Sciatic nerve (tissue), 2 donors: ENCODE measurements at places on chromosomes 1 and 21. TPM values are rescaled to one million over a fixed set of nuclear protein-coding genes. Genes with fewer than 3 reads are reported as not detected.

Gene GMEB1
- total RNA-seq, result 12.4 TPM

Gene ADCY10
- total RNA-seq, result 0.67 TPM

Gene RSPH1
- total RNA-seq, result 0.58 TPM

Gene IFFO2
- total RNA-seq, result 5.4 TPM

Gene CLDN14
- total RNA-seq, result 1.2 TPM

Gene NUDT4B
- not detected for total RNA-seq

Gene SHCBP1L
- total RNA-seq, result not detected

GRCh38 chr1:245197911-245198379 is 43.2 kb downstream of the KIF26B start:
- DNase-seq, result no peak

- no peak for DNase-seq
These were observed 836.1 kb upstream of the ADAMTS5 start for GRCh38 chr21:27802816-27803475.

GRCh38 chr1:9770298-9770697 is 53.5 kb downstream of the CLSTN1 start:
- DNase-seq, result no peak

DNA sequence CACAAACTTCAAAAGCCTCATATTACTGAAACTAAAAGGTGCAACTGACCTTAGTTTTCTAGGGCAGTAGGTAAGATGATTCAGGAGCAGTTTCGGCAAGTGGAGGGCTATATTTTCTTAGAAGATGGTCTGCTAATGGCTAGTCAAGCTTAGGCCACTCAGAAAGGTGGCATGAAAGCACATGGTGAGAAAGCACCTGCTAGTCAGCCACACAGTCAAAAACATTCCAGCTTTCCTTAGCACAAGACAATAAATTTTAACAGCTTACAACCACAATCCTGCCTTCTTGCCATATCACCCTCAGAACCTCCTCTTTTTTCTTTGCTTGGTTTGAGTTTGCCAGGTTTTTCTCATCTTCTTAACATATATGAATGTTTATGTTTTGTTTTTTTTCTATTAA is 81.1 kb upstream of the SLFNL1 start:
- no peak for DNase-seq

GRCh38 chr1:44740179-44740617 is 561 bp downstream of the KIF2C start:
- no peak for DNase-seq

GRCh38 chr21:21530680-21531079 is 532.5 kb downstream of the NCAM2 start:
- DNase-seq, result no peak

DNA sequence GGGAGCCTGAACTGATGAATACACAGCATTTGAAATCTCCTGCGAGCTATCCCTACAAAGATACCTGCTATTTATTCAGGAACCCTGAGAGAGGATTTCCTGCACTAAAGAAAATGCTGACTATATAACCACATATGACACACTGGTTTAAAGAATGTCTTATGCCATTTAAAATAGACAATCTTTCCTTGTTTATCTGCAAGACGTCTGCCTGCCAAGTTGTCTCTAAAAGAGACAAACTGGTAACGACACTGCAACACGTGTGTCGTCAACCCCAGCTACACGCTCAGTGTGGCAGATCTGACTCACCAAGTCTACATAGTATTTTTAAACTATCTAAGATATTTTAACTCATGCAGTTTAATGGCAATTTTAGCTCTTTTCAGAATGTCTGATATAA is 42.7 kb downstream of the APP start:
- no peak for DNase-seq

DNA sequence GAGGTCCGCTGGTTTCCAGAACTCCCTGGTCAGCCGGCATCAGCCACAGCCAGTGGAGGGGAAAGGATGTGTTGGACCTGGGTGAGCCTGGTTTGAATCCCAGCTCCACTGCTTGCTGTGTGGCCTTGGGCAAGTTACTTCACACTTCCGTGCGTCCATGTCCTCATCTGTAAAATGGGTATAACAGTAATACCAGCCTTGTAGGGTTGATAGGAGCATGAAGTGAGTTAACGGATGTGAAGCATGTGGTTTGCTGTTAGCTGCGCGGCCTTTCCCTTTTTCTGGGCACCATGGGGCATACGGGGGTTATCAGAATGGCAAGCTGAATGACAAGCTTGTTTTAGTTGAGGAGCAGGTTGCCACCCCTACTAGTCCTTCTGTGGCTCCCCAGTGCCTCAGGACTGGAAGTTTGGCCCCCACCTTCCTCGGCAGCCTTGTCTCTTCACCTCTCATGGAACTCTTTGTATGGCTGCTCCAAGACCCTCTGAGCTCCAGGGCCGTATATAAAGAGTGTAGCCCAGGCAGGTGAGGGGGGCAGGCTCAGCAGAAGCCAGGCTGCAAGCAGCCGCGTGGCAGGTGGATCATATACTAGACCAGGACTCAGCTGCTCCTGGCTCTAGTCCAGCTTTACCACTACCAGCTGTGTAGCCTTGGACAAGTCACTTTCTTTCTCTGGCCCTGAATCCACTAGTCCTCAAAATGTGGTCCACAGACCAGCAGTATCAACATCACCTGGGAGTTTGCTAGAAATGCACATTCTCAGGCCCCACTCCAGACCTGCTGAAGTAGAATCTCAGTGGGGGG is 95.4 kb downstream of the LACTBL1 start:
- no peak for DNase-seq

DNA sequence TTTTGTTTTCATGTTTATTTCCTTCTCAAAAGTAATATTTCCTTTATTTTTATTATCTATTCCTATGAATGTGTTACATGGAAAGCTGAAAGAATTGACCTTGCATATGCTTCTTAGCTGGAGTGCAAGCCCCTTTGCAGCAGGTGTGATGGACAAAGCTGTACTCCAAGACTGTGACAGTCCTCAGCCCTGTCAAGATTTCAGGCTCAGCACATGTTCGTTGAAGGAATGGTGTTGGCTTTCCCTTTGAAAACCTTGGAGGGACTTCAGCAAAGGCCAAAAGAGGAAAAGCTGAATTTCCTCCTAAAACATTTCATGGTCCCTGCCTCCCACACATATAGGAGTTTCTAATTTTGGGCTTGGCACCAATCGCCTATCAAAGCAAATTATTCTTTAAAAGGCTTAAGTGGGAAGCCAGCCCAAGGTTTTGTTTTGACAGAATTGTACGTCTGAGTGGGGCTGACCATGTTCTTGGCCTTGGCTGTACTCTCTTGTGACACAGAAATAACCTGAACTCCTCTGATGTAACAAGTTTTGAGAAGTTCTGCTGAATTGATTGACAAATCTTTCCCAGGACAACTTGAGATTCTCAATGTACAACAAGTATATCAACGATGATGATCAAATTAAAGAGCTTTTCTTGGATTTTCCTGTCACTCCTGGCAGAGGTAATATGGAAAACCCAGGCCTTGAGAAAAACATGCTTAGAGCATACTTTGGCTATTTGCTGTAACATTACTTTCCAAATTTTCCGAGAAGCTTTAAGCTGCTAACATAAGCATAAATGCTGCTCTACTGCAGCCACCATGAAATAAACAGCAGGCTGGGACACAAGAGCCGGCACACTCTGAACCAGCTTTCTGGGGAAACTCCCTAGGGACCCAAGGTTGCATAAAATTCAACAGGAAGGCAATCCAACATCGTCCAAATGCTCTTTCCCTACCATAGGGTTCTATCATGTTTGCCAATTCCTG is 135.7 kb upstream of the ZNF648 start:
- DNase-seq, result no peak

DNA sequence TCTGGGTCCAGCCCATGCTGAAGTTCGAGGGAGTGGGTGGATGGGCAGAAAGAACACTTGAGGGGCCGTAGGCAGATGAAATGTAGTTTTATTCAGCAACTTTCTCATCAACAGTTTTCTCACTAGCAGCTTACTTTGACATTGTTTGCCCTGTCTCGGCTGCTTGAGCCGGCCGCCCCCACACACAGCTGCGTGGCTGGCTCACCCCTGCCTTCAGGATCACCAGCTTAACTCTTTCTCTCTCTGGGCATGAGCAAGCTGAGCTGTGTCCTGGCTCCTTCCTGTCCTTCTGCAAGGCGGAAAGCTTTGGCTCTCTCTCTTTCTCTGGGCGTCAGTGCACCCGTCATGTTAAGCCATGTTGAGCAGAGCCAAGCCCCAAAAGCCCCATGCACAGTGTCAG is 104.4 kb upstream of the GNG12 start:
- no peak for DNase-seq

GRCh38 chr1:203702130-203702577 is 62.8 kb upstream of the LAX1 start:
- DNase-seq, result peak; percentile 72

GRCh38 chr1:178484698-178485225 is 12.0 kb downstream of the CLEC20A start:
- no peak for DNase-seq

GRCh38 chr1:30447701-30448100 is 275.7 kb downstream of the MATN1 start:
- DNase-seq, result no peak

DNA sequence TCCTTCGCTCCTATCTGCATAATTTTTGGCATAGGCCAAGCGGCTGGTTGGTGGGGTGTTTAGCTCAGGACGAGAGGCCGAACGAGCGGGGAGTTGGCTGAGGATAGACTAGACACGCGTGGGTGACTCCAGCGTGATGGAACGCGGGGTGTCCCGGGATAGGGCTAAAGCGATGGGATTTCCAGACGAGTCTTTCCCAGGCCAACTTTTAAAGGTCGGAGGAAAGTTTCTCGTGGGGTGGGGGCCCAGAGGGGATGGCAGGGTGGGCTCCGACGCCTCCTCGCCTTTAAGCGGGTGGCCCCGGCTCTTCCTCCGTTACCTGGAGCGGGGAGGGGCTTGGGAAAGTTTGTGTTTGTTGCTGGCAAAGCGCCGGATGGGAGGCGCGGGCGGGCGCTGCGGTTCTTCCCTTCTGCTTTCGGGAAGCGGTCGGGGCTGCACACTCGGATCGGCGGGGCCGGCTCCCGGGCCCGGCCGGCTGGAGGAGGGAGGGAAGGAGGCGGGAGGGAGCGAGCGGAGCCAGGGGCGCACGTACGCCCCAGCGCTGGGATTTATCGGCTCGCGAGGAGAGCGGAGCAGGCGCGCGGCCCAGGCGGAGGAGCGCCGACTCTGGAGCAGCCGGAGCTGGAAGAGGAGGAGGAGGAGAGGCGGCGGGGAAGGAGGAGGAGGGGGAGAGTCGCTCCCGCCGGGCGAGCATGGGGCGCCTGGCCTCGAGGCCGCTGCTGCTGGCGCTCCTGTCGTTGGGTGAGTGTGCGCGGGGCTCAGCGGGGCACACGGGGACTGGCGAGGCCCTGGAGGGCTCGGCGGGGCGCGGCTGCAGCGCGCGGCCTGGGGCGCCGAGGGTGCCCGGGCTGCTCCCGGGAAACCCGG is at the start of gene PTGFRN:
PTGFRN (plus strand) TSS at position 405 of the 867 bp plus-strand sequence; CDS start at position 693, 288 bp downstream.
- DNase-seq, result peak; percentile 76

DNA sequence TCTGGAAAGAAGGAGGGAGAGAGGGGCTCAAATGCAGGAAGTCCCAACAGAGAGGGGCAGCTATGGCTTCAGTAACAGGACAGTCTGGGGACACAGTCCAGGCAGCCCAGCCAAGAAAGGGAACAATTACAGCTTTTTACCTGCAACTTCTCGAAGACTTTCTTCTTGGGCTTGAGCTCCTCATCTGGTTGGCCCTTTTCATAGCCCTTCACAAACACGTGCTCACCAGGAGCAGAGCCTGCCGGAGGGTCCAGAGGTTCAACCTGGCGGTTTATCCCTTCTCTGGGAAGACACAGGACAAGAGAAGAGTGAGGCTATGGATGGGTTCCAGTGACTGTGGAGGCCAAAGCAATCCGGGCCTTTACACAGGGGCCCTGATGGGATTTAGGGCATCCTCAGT is 37.9 kb downstream of the YARS1 start:
- DNase-seq, result no peak

DNA sequence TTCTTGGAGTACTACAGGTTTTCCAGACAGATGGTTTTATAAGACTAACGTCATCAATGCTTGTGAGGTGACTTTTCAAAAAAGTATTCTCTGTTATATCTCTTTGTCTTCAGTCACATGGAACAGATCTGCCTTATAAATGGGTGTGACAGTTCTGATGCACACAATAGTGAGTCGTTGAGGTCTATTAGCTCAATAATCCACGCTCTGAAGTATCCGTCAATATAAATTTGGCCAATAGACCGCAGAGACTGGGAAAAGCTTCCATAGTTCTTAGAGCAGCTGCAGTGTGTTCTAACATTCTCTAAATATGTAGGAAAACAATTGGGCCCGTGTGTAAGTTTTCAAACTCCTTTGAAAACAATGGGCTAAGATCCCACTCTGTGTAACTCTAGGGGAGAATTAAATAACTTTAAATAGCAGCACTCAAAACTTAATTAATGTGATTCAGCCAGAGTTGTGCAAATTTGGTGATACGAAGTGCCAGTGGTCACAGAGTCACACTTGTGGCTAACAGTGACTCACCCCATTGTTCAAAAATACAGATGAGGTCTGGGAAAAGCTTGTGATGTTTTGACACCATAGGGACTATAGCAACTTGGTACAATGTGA is 316.0 kb downstream of the LMO4 start:
- DNase-seq, result no peak

- no peak for DNase-seq
These were observed 37.8 kb downstream of the SGIP1 start for GRCh38 chr1:66571789-66572188.

GRCh38 chr1:203506858-203507626 is 13.1 kb downstream of the OPTC start:
- no peak for DNase-seq

DNA sequence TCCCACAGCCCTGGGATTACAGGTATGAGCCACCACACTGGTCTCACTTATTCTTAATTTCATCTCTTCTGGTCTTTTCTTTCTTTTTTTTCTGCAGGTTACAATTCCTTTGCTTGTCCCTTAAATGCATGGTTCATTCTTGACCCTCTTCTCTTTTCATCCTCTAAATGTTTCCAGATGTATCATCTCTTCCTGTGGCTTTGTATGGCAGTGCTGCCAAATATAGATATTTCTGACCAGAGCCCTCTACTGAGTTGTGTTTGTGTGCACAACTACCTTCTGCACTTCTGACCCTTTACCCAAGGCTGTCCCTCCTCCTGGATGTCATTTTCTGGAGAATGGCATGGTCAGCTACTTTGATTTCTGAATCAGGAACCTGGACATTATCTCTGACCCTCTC is 32.5 kb downstream of the OLFML3 start:
- no peak for DNase-seq

GRCh38 chr1:167137332-167137781 is 43.5 kb downstream of the STYXL2 start:
- DNase-seq, result no peak

DNA sequence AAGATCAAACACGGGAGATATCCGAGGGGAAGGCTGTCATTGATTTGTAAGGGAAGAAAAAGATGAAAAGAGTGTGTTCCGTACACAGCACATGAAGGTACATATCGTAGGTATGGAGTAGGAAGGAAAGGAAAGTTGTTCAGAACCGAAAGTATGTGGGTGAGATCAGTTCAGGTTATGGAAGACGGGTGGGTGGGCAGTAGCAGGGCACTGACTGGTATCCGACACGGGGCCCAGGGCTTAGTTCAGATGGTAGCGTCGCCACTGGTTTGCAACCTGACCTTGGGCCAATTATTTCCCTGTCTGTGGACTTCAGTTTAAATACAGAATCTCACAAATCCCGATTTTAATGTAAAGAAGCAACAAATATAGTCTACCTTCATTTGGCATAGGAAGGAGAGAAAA is 27.8 kb upstream of the A3GALT2 start:
- DNase-seq, result no peak

GRCh38 chr1:100413035-100413434 is 60.7 kb downstream of the CDC14A start:
- no peak for DNase-seq
